Activated CD8-positive, alpha-beta memory T cell treated with anti-CD3 and anti-CD28 coated beads for 48 hours (primary cell): ENCODE measurements at places on chromosomes 2 and 18.

DNA sequence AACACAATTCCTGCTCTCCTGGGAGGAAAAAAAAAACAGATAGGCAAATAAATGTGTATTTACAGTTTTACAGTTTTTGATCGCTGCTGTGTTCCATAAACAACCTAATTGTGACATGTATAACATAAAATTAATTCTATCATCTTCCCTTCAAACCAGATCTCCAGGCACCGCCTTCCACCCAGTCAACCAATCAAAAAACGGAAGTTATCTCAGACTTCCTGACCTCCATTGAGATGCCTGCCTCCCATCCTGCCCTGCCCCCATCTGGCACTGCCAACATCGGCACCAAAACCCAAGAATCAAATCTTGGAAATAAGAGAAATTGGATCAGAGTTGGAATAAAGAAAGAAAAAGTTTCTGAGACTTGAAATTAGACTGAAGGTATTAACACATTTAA lies 3.1 kb upstream of the RIOK3 start:
- no peak for DNase-seq

DNA sequence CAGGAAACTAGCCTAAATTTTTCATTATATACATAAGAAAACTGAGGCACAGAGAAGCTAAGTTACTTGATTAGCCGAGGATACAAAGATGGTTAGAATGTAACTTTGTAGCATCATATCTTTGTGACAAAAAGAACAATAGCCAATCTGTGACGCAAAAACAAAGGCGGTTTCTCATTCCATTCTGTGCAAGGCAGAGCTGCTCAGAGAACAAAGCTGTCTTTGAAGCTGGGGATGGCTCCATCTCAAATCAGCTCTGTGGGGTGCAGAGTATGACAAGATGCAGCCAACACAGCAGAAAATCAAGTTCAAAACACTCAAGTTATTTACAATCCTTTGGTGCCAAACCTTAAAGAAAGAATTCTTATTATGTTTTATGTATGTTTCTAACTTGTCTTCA lies 81.9 kb upstream of the VWC2L start:
- no peak for DNase-seq

DNA sequence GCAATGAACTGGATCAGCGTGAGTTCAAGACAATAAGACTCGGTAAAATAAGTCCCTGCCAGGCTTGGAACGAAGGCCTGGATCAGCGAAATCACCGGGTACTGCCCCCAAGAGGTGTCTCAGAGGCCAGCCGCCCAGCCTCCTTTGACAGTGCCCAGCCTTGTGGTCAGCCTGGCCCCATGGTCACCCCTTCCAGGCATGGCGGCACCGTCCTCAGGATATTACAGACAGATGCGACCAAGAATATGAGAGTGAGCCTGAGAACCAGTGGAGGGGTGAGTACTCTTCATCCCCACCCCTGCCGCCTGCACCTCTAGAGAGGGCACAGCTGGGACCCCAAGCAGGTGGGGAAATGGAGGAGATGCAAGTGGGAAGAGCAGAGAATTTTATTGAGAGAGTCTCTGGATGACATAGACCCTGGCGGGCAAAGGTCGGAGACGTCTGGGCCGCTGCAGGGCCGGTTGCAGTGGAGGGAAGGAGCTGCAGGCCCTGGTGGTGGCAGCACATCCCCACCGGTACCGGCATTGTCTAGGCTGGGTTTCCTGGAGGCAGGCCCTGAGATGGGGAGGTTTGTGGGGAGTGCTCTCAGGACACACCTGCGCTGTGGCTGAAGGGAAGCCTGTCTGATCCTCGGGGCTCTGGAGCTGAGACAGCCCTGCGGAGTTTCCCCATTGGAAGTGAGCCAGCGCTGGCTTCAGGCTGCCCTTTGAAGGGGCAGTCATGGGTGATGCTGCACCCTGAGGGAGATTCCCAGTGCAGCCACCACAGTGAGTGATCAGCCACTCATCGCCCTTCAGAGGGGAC lies 190.0 kb downstream of the SEPTIN10 start:
- no peak for DNase-seq

DNA sequence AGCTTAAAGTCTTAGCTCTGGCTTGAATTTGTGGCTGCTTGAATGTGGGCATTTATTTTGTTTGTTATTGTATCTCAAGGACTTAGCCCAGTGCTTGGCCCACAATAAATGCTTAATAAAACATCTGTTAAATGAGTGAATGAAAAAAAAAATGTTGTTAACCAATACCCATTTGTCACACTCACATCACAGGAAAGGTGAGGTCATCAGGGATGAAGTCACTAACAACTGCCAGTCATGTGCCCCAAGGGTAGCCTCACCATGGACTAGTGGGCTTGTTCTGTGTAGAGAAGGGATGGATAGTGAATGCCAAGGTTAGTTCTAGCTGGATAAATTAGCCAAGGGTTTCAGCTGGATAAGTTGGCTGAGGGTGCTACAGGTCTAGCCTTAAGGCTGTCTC lies 3.0 kb downstream of the NRBP1 start:
- no peak for DNase-seq

DNA sequence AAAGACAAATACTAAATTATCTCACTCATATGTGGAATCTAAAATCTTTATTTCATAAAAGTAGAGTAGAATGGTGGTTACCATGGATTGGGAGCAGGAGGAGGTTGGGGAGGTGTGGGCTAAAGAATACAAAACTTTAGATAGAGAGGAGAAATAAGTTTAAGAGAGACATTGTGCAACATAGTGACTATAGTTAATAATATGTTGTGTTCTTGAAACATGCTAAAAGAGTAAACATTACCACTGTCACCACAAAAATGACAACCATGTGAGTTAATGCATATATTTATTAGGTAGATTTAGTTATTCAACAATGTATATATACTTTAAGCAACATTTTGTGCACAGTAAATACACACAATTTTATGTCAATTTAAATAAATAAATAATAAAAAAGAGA lies 128.5 kb upstream of the COL3A1 start:
- no peak for DNase-seq

- DNase-seq = no peak
Measured at GRCh38 chr2:120871016-120871635, 135.5 kb downstream of the GLI2 start.

GRCh38 chr2:175957845-175958244 lies 44.2 kb downstream of the LNPK start:
- no peak for DNase-seq

DNA sequence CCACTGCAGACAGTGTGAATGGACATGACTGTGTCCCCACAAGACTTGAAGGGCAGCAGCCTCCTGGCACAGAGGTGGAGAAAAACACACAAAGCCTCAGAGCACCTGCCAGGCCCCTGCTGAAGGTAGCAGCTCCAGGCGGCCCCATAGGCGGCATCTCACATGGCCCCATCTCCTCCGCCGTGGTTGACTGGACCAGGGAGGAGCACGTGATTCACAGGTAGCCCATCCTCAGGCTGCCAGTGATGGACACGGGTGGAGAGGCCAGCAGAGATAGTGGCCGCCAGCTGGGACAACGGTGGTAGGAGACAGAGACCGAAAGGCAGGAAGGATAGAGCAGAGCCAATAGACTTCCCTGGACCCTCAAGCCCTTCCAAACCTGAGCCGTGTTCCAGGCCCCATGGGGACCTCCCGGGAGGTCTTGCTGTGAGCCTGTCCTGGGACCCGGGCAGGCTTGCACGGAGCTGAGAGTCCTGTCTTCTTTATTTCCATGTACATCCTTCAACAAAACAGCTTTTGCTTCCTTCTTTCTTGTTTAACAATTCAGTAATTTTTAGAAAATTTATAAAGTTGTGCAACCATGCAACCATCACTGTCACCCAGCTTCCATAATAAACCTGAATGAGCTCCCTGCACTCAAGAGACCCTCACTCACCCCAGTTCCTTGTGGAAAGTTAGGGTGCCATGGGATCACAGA lies 26.9 kb downstream of the GPR55 start:
- no peak for DNase-seq

- DNase-seq = no peak
Measured at GRCh38 chr2:133642791-133643191, 74.5 kb upstream of the NCKAP5 start.

DNA sequence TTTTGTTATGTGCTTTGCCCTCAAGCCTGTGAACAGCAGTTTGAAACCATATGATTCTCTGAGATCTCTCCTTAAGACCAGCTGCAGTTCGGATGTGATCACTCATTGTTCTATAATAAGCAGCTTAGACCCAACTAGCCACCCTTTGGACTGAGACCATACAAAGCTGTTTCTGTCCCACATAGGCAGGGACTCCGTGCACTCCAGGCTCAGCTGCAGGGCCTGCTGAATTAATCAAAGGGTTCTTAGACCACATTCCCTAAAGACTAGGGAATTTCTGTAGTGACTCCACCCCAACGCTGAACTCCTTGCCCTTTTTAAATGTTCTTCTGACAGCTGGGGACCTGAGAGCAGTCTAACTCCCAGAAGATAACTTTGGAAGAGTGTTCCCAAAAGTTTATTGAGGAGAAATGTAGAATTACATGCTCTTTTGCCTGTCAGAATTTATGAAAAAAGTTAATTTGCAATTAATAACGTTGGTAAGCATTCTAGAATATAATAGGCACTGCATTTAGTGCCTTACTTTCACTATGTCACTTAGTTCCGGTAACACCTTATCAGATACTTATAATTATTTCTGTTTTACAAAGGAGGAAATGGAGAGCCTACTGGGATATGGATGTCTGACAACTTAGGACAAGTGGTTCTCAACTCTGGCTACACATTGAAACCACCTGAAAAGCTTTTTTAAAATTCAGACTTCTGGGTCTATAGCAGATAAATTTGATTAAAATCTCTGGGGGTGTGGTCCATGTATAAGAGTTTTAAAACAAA lies 42.3 kb downstream of the GULP1 start:
- no peak for DNase-seq
